Panc1 (cell line): ENCODE measurements at places on chromosomes 6 and 20.

GRCh38 chr6:85058806-85059205 is 294.4 kb upstream of the TBX18 start:
- no peak for DNase-seq

GRCh38 chr6:41921712-41921998 is 356 bp downstream of the BYSL start:
- DNase-seq: no peak

GRCh38 chr6:119325559-119326265 is 23.8 kb downstream of the MAN1A1 start:
- DNase-seq: no peak

GRCh38 chr6:3808759-3809514 is 40.2 kb upstream of the FAM50B start:
- peak; percentile 86 for DNase-seq

DNA sequence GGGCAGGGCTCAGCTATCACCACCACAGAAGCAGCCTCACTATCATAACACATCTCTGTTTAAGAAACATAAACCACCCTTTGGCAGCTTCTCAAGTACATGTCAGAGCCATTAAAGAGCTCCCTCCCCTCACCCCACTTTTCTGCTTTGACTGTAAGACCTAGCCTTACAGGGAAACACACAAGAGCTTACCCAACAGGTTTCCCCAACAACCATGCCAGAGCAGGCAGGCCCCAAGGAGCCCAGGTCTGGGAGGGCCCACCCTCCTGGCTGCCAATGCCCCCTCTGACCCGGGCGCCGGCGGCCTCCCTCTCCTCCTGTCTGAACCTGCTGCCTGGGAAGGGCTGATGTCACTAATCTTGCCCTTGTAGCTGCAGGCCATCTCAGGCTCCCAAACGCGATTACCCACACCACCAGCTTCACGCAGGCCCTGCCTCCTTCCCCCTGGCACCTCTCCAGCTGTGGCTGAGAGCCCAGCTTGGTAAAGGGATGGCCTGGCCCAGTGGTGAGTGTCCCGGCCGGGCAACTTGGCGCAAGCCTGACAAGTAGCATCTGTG is 402.0 kb downstream of the MAFB start:
- no peak for DNase-seq
